Lung microvascular endothelial cell (primary cell): ENCODE measurements at places on chromosomes 5 and 9. TPM values are rescaled to one million over a fixed set of nuclear protein-coding genes. Genes with fewer than 3 reads are reported as not detected.

DNA sequence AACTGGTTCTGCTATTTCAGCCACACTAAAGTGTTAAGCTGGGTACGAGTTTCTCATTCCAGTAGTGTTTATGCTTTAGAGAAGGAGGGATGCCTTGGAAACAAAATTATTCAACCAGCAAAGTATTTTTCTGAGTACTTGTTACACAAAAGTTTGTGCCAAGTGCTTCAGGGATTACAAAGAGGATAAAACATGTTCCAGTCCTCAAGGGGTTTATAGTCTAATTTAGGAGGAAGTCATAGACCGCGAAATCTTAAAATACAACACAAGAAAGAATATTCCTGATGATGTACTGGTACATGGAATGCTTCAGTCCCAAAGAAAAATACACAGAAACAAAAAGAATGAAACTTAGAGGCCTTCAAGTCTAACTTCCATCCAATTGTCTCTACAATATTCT lies 85.4 kb upstream of the NR4A3 start:
- DNase-seq, result no peak

DNA sequence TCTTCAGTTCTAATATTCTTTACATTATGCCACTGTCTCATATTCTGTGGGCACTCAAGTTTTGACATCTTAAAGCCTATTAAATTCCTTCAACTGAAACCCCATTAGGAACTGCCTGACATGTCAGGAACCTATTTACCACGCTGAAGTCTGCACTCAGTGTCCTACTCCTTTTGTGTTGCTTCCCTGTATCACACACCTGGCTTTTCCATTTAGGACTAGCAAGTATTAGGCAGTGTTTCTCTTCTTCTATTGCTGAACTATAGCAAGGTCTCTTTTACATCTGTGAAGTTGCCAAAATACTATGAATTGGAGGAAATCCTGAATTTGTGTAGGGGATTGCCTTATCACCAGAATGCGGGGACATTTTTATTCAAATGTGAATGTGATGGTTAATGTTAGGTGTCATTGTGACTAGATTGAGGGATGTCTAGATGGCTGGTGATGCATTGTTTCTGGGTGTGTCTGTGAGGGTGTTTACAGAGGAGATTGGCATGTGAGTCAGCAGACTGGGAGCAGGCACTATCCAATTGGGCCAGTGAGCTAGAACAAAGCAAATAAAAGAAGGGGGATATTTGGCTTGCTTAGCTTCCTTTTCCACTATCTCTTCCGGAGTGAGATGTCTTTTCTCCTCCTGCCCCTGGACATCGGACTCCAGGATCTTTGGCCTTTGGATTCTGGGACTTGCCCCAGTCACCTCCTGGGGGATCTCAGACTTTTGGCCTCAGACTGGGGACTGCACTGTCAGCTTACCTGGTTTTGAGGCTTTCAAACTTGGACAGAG lies 21.2 kb upstream of the VCAN start:
- DNase-seq, result no peak

GRCh38 chr9:33506626-33507370 lies 17.3 kb upstream of the ANKRD18B start:
- DNase-seq, result peak; percentile 97

Gene DIAPH1
- total RNA-seq, result 28.8 and 29.6 TPM in 2 replicates

Gene RNF145
- 41.2 and 45.8 TPM in 2 replicates for total RNA-seq

- DNase-seq, result no peak
Measured at GRCh38 chr9:88673886-88674285, 138.9 kb downstream of the NXNL2 start.

- no peak for DNase-seq
Measured at GRCh38 chr5:87242242-87242641, 25.4 kb upstream of the RASA1 start.

DNA sequence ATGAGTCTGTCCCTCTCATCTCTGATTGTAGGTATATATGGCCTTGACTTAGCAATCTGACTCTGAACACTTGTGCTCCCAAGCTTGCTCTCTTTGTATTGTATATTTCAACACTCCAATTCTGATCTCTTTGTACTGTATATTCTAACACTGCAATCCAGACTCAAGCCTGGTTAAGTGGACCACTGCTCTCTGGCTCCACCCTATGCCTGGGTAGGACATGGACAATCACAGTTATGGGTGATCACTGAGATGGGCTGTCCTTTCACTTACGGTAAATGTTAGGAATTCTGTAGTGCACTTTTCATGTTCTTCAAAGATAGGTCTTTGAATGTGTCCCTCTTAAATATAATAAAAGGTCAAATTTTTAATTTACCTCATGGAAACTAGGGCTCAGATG lies 165.1 kb downstream of the TLR4 start:
- DNase-seq, result no peak

Gene SLC44A1
- 10.1 and 16.6 TPM in 2 replicates for total RNA-seq

Gene ECM2
- not detected in 2 replicates for total RNA-seq

DNA sequence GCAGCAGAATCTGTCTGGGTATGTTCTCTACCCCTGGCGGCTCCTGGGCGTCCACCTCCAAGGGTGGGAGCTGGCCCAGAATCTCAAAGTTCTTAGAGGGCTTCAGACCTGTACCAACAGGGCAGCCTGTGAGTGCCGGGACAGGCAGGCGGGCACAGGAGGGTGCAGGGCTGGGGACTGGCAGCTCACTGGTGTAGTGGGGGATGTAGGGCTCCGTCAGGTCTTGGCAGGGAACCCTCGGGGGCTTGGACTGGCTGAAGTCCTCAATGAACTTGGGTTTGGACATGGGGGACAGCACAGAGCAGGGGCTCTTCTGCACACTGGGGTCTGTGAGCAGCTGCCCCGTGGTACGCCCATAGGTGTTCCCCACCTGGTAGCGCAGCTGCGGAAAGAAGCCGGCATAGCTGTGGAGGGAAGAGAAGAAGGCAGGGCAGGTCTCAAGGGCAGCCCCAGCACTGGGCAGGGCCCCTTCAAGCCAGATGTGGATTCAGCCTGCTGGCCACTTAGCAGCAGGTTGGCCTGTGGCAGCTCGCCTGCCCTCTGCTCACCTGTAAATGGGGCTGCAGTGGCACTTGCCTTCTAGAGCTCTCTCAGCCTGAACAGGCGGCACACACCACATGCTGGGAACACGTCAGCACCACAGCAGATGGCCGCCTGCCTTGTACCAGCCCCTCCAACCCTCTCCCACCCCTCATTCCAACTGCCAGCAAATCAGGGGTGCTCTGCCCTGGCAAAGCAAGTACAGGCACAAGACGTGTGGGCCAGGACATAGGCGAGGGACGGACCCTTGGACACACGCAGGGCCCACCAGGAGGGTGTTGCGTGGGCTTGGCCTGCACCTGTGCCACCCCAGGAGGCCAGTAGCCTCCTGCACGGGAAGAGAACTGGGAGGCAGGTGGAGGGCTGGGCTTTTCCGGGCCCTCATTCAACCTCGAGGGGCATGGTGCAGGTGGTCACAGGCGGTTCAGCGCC lies 4.6 kb downstream of the TUBB4B start:
- no peak for DNase-seq

GRCh38 chr9:97109194-97109811 lies 70.4 kb upstream of the CTSV start:
- DNase-seq, result peak; percentile 50

Gene STPG3
- total RNA-seq, result not detected in 2 replicates

- DNase-seq, result peak; percentile 63
Measured at GRCh38 chr5:142825378-142826089, 55.4 kb downstream of the ARHGAP26 start.

Gene AK8
- total RNA-seq, result under 0.01 TPM in 1 of 2 replicates, not detected in the other

Gene PCDHB2
- 1.3 and 2.2 TPM in 2 replicates for total RNA-seq

DNA sequence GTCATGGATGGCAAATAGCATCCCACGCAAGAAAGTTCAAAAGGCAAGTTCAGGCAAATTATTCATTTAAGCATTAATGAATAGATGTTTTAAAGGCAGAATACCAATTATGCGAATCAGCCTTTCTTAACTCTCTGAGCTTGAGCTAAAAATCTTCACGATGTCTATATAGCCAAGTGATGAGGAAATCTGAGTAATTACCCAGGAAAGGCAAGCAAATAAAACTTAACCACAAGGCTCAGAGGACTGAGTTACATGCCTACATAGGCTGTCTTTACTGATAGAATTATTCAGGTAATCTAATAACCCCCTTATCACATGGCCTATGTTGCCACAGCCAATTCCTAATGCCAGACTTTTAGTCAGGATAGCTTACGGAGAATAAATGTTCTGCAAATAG lies 120.8 kb upstream of the MTAP start:
- DNase-seq, result peak; percentile 64

DNA sequence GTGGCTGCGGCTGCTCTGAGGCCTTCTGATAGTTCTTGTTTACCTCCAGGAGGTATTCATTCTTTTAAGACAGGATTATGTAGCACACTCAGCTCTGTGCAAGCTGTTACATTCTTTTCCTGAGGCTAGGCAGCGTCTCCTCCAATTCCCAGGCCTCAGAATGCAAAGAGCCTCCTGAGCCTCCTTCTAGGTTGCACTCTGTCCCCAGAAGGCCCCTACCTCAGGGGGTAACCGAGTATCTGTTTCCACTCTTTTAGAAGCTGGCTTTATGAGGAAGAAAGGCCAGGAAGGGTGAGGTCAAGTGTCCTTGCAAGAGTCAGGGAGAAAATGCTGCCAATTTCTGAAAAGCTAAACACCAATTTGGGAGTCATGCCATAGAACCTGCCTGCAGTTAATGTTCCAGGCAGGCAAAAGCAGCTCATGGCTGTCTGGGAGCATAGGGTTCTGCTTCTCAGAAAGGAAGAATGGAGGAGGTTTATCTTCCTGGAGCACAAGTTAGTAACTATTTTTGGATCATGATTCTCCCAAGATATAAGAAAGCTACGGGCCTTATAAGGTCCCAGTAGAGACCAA lies 178.9 kb downstream of the SEMA6A start:
- DNase-seq, result no peak

Gene PDE8B
- under 0.01 TPM in 2 replicates for total RNA-seq

DNA sequence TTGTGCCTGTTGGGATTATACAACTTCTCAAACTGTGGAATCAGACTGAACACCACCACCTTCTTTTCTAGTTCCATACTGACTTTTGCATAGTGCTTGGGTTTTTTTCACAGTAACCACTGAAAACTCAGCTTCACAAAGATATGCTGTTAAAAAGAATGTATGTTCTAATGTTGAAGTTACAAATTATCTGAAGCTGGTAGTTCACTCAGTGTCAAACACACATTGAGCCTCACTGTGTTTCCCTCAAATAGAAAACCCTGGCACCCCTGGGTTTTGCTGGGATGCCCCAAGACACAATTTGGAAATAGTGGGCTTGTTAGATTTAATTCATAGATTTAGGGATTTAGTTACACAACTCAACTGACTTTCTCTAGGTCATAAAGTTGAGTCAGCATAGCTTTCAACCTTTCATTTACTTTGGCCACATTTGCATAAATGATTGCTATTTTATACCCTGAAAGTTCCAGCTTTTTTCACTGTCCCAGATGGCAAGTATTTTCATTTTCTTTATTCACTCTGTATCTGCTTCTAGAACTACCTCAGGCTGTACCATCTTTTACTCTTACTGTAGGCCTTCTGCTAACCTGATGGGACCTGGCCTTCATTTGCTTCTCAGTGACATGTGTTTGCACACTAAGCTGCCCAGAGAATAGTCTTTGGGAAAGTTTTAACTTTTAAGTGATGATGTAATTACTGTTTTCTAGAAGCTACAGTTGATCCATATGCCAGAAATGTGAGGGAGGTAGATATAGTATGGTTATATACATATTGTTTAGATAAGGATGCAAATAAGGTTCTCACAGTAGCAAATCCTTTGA lies 115.1 kb downstream of the CDC42SE2 start:
- DNase-seq, result peak; percentile 56

Gene SLC6A18
- total RNA-seq, result not detected in 2 replicates

- no peak for DNase-seq
Measured at GRCh38 chr9:96187151-96187555, 114.8 kb downstream of the HSD17B3 start.

DNA sequence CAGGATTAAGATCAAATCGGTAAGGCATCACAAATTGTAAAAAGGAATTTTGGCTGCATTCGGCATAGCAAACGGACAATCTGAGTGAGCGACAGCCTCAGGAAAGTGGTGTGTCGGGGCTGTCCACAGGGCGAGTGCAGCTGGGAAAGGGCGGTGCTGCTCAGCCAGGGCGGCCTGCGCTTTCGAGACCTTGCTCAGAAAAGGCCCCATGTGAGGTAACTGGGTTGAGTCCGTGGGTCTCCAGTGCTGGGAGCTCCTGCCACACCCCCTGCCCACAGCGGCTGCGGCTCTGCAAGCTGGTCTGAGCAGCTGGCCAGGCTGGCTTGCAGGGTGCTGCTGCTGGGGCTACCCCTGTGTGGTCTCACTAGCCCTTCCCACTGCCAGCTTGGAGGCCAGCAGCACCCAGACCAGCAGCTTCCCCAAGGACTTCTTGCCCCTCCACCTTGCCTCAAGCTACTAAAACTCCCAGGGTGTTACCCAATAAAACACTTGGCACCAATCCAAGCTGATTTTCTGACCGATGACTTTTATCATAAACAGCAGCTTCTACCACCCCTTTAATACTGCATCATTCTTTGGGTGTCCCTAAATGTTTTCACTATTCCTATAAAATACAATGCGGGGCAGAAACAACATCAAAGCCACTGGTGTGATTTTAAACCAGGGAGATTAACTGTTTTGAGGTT lies 6.2 kb downstream of the SURF2 start:
- DNase-seq, result no peak

Gene FRMD3
- 2.4 and 6.8 TPM in 2 replicates for total RNA-seq

GRCh38 chr5:28499766-28500290 lies 1461.4 kb upstream of the CDH9 start:
- no peak for DNase-seq

GRCh38 chr5:7094626-7095025 lies 301.3 kb upstream of the ADCY2 start:
- DNase-seq, result no peak

DNA sequence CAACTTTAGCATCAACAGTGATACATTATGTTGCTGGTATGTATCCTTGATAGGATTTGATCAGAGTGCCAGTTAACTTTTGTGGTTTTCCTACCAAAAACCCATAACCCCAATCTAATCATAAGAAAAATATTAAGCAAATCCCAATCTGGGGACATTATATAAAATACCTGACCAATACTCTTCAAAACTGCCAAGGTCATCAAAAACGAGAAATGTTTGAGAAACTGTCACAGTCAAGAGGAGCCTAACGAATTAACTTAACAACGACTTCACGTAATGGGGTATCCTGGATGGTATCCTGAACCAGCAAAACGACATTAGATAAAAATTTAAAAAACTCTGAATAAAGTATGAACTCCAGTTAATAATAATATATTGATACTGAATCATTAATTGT lies 51.7 kb upstream of the SRFBP1 start:
- DNase-seq, result no peak
